ENCODE measurements at places on chromosomes 16 and 17. TPM values are rescaled to one million over a fixed set of nuclear protein-coding genes. Genes with fewer than 3 reads are reported as not detected.

The LHX1 gene
- total RNA-seq = not detected

The TEX14 gene
- 0.15 TPM for total RNA-seq

DNA sequence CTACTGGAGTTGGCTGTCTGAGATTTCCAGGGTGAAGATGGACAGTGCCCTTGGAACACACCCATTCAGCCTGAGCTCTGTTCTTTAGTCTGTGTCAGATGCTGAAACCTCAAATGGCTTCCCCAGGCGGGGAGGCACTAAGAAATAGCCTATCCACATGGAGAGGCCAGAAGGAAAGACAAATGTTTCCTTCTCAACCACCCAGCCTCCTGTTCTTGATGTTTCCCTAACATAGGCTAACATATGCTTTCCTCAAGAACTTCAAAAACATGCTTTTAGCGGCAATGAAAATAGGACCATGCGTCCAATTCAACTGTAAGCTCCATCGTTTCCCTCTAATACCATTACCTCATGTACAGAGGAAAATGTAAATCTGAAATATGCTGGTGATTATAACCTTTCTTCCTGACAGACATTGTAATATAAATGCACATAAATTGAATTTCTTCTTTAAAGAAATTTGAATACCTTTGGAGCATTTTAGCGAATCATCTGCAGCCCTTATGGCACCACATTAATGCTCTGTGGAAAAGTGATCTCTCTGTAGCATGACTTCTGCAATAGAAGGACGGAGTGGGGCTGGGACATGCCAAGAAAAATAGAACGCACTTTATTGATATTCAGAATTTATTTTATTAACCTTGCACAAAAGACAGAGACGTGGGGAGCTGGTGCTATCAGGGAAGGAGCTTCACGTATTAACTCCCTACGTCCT lies 60.1 kb downstream of the IRX3 start:
- no peak overlapping the region for H3K27ac ChIP-seq
- H3K27me3 ChIP-seq = no peaks in the 10 kb centered on the region
- no peaks in the 10 kb centered on the region for H3K36me3 ChIP-seq
- no peak overlapping the region for H3K4me3 ChIP-seq
- no peak for DNase-seq

DNA sequence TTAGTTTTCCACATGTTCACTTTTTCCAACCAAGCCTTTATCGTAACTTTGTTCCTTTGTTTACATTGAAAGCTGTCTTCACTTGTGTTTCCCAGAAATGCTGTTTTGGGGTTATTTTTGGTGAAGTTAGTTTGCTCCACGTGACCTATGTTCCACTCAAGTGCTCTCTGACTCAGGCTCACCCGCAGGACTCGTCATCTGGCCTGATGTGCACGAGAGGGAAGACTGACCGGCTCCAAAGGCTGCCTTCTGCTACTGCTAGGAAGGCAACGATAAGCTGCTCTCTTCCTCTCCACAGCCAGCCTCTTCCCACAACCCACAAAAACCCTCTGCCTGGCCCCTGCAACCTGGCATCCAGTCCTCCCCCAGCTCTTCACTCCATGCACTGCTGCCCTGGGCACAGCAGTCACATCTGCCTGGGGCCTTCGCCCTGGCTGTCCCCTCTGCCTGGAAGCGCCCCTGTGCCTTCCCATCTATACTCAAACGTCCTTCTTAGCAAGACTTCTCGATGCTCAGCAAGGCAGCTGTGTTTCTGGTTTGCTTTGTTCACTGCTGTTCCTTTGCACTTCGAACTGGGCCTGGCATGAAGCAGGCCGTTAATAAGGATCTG lies 28.0 kb downstream of the ZCCHC14 start:
- H3K27ac ChIP-seq = peak overlapping the region; percentile 95
- H3K4me3 ChIP-seq = peak overlapping the region; percentile 32
- no peaks in the 10 kb centered on the region for H3K36me3 ChIP-seq
- DNase-seq = peak; percentile 90
- H3K27me3 ChIP-seq = no peaks in the 10 kb centered on the region
- peaks cover 78% of the 10 kb centered on the region for H3K4me1 ChIP-seq

The ADAMTS18 gene
- not detected for total RNA-seq

The MYO15A gene
- 0.42 TPM for total RNA-seq

The HOXB6 gene
- total RNA-seq = not detected

The NFATC3 gene
- total RNA-seq = 58.1 TPM

DNA sequence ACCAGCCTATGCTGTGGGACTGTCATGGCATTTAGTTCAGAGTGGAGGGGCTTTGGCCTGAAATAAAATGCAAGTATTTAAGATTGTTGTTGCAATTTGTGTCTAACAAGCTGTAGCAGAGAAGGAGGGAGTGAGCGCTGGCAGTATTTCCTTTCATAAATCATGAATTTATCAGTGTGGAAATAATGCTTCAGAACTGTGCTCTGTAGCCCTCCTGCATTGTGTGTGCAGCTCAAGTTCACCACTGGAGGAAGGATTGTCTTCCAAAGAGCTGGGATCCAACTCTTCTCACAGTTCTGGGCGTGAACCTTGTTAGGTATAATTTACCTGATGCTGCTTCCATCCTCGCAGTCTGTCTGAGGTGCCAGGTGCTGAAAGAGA lies 15.1 kb downstream of the SNX11 start:
- peaks cover 9% of the 10 kb centered on the region for H3K4me1 ChIP-seq
- no peaks in the 10 kb centered on the region for H3K27me3 ChIP-seq
- no peak overlapping the region for H3K27ac ChIP-seq
- H3K4me3 ChIP-seq = no peak overlapping the region

DNA sequence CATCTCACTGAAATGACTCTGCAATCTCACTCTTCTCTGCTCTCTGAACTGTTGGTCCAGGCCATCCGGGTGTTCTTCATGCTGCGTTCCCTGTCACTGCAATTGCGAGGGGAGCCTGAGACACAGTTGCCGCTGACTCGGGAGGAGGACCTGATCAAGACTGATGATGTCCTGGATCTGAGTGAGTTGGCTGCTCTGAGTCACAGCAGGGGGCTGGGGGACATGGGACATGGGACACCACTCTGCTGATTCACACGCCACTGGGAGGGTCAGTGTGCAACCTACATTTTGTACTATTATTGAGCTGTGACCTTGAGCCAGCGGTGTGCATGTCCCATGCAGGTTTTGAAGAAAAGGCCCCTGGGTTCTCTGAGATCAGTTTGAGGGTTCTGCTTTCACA lies 116.5 kb downstream of the CLEC16A start:
- H3K27me3 ChIP-seq = no peaks in the 10 kb centered on the region
- H3K4me1 ChIP-seq = peaks cover 20% of the 10 kb centered on the region
- peaks cover 35% of the 10 kb centered on the region for H3K36me3 ChIP-seq

DNA sequence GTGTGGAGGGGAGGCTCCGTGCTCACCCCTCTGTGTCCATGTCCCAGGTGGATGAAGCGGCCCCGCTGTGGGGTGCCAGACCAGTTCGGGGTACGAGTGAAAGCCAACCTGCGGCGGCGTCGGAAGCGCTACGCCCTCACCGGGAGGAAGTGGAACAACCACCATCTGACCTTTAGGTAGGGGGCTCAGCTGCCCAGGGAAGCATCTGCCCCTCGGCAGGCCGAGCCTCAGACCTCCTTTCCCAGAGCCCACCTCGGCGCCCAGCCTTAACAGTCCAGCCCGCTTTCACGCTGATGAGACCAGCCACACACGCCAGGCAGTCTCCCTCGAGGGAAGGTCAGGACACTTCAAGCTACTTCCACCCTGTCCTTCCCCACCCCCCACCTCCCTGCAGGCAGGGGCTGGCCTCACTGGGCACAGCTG lies 12.7 kb downstream of the MMP15 start:
- no peak overlapping the region for H3K27ac ChIP-seq
- H3K27me3 ChIP-seq = no peaks in the 10 kb centered on the region
- no peaks in the 10 kb centered on the region for H3K4me1 ChIP-seq

The ROGDI gene
- total RNA-seq = 13.3 TPM

GRCh38 chr17:57032343-57032742 lies 52.7 kb upstream of the AKAP1 start:
- peak overlapping the region; percentile 71 for H3K27ac ChIP-seq
- no peak for DNase-seq
- H3K4me1 ChIP-seq = peaks cover 38% of the 10 kb centered on the region
- H3K36me3 ChIP-seq = no peaks in the 10 kb centered on the region
- H3K4me3 ChIP-seq = no peak overlapping the region

- peaks cover 74% of the 10 kb centered on the region for H3K27me3 ChIP-seq
- peak overlapping the region; percentile 60 for H3K4me3 ChIP-seq
- no peak for DNase-seq
- H3K4me1 ChIP-seq = peaks cover 25% of the 10 kb centered on the region
Measured at GRCh38 chr16:3046641-3047386, 453 bp downstream of the MMP25 start.

DNA sequence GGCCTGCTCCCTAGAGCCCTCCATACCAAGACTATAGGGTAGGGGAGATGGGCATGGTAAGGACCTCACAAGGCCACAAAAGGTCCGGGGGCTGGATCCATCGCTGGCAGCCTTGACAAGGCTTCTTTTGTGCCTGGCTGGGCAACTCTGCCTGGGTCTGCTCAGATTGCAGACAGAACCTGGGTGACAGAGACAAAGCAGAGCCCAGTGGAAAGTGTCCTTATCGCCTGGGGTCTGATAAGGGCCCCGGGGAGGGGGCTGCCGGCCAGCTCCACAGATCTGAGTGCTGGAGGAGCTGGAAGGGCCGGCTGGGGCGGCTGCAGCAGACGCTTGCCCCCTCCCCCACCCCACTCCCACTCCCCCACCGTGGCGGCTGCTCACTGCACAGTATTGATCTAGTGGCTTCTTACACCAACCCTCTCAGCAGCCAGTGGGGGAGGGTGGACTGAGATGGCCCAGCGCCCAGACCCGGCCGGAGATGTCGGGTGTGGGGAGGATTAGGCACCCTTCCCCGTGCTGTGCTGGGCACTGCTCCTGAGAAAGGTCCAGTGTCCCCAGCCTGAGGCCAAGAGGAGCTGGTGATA lies 7.2 kb downstream of the MMP15 start:
- no peak for DNase-seq
- H3K4me3 ChIP-seq = no peak overlapping the region
- H3K36me3 ChIP-seq = no peaks in the 10 kb centered on the region
- H3K27ac ChIP-seq = no peak overlapping the region
- no peaks in the 10 kb centered on the region for H3K27me3 ChIP-seq

GRCh38 chr17:56679115-56679776 lies 85.7 kb downstream of the NOG start:
- DNase-seq = no peak
- no peak overlapping the region for H3K27ac ChIP-seq
- peaks cover 14% of the 10 kb centered on the region for H3K4me1 ChIP-seq
- H3K27me3 ChIP-seq = peaks cover 69% of the 10 kb centered on the region
- H3K4me3 ChIP-seq = peak overlapping the region; percentile 26
- no peaks in the 10 kb centered on the region for H3K36me3 ChIP-seq

DNA sequence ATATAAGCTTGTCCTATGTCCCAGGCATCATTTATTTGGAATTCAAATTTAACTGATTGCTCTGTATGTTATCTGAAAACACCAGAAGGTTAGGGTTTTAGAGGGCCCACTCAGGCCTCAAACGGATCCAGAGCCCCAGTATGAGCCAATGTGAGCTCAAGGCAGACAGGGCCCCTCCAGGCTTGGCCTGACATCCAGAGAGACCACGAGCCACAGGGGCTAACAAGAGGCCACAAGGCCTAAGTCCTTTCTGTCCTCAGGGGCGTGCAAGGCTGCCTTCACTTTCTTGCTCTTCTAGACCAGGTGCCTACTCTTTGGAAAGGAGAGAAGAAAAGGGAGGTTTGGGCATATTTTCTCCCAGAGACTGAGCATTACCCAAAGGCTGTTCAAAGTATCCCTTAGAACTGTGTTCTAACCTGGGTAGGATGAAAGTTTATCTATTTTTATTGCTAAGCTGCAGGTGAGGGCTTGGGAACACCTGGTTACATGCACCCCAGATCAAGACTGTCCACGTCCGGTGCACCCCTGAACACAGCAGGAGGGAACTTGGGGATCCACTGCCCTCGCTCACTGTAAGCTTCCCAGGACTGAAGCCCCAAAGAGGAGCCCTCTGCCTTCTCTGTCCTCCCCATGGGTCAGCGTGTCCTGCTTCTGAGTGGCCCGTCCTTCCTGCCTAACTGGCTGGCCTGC lies 1.5 kb upstream of the ENGASE start:
- H3K27ac ChIP-seq = peak overlapping the region; percentile 80
- peaks cover 8% of the 10 kb centered on the region for H3K36me3 ChIP-seq
- H3K4me3 ChIP-seq = no peak overlapping the region
- peaks cover 23% of the 10 kb centered on the region for H3K4me1 ChIP-seq

- no peak overlapping the region for H3K27ac ChIP-seq
- no peak for DNase-seq
- peaks cover 25% of the 10 kb centered on the region for H3K4me1 ChIP-seq
- no peak overlapping the region for H3K4me3 ChIP-seq
- no peaks in the 10 kb centered on the region for H3K27me3 ChIP-seq
Measured at GRCh38 chr16:66878067-66878466, 2.2 kb upstream of the PDP2 start.

- peaks cover 90% of the 10 kb centered on the region for H3K36me3 ChIP-seq
- peaks cover 7% of the 10 kb centered on the region for H3K4me1 ChIP-seq
- no peak overlapping the region for H3K27ac ChIP-seq
- no peak overlapping the region for H3K4me3 ChIP-seq
Measured at GRCh38 chr17:39994448-39994847, 13.8 kb downstream of the PSMD3 start.

The SDR42E2 gene
- total RNA-seq = not detected

The ZNF423 gene
- total RNA-seq = 1.9 TPM

The PITPNM3 gene
- total RNA-seq = 18.1 TPM

DNA sequence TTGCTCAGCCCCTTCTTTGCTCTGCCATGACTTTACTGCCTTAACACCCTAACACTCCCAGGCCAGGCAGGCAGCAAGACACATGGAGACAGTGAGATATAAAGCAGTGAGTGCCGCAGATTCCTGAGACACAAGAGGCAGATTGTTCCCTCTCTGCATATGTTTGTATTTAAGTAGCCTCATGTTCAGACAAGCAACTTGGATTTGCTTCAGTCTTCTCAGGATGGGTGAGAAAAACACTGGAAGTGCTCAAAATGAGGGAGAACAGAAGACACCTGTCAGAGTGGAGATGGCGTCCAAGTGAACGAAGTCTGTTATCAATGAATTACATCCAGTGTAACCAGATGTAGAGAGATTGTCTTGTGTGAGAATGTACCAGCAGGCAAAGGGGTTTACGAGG lies 86.8 kb downstream of the CES1 start:
- H3K4me3 ChIP-seq = no peak overlapping the region
- H3K36me3 ChIP-seq = no peaks in the 10 kb centered on the region
- no peak overlapping the region for H3K27ac ChIP-seq
- peaks cover 34% of the 10 kb centered on the region for H3K27me3 ChIP-seq
- H3K4me1 ChIP-seq = no peaks in the 10 kb centered on the region

Data from suprapubic skin (tissue), 4 donors.